ENCODE measurements at places on chromosomes 1 and 21.

GRCh38 chr1:119083479-119083878, 57.0 kb downstream of the WARS2 start:
- no peak for DNase-seq

GRCh38 chr1:18332576-18332975, 148.2 kb upstream of the KLHDC7A start:
- no peak for DNase-seq

DNA sequence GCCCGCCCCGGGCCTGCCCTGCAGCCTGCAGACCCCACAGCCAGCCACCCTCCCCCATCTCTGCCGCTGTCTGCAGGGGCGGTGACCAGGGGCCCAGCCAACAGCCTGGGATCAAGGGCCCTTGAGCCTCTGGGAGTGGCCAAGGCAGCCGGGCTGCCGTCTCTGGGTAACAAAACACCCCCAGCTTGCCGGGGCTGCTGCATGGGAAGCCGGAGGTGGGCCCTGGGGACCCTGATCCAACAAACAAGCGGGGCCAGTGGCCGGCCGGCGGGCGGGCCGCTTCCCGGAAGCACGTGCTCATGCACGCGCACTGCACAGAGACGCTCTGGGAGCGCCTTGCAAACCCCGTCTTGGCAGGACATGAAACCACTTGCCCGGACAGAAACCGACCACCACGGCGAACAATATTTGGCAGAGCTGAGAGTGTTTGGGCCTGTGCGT, 13.2 kb downstream of the MEGF6 start:
- no peak for DNase-seq

- DNase-seq: no peak
Measured at GRCh38 chr21:34128674-34129038, 55.3 kb downstream of the MRPS6 start.

GRCh38 chr1:93323185-93323820, 22.4 kb upstream of the DR1 start:
- DNase-seq: no peak

- no peak for DNase-seq
Measured at GRCh38 chr21:34354836-34355235, 9.0 kb upstream of the KCNE2 start.

GRCh38 chr1:154628121-154628405, 20.1 kb upstream of the ADAR start:
- DNase-seq: no peak

GRCh38 chr21:44083631-44084291, 23.4 kb upstream of the PWP2 start:
- DNase-seq: peak; percentile 62

DNA sequence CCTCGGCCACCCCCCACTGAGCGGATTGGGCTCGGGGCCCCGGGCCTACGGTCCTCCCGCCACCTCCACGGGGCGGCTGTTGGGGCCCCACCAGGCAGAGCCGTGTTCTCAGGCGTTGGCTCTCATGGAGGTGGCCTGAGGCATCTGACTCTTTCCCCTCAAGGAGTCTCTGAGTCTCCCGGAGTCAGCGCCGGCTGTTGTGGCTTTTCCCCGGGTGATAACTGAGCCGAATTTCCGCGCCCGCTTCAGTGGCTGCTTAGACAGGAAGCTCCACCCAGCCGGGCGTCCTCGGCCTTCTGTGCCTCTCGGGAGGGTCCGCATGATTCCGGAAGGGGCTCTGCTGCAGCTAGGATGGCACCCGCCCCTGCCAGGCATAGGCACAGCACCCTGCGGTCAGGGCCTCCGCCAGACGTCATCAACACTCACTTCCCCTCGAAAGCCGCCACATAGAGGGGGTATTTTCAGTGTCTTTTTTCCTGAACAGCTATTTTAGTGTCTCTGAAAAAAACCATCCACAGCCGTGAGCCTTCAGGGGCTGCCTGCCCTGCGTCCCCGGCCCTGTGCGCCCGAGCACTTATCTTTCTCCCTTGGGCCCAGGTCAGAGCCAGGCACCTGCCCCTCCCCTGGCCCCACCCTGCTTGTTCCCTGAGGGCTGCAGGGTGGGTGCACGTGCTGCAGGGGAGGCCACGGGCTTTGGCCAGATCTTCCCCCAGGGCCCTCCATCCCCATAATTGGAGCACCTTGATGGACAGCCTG, 72.9 kb downstream of the SKI start:
- DNase-seq: peak; percentile 92

GRCh38 chr1:52767596-52768280, 41.5 kb downstream of the ZYG11B start:
- DNase-seq: no peak

DNA sequence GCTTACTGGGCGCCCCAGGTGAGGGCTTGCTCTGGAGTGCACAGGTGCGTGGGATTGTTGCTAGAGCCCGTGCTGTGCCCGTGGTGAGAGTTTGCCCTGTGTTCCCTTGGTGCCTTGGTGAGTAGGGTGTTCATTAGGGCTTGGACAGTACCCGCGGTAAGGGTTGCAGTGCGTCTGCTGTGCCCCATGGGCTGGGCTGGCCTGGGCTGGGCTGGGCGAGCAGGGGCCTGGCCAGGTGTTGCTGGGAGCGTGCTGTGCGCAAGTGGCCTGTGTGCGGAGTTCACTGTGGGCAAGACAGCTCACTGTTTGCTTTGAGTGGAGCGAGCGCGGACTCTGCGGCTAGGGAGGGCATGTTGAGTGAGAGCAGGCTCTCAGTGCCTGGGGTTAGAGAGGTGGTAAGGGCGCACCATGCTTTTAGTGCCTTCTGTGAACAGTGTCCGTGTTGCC, 725 bp downstream of the CR1L start:
- DNase-seq: no peak

GRCh38 chr1:34858901-34859445, 576 bp downstream of the SMIM12 start:
- DNase-seq: peak; percentile 52

DNA sequence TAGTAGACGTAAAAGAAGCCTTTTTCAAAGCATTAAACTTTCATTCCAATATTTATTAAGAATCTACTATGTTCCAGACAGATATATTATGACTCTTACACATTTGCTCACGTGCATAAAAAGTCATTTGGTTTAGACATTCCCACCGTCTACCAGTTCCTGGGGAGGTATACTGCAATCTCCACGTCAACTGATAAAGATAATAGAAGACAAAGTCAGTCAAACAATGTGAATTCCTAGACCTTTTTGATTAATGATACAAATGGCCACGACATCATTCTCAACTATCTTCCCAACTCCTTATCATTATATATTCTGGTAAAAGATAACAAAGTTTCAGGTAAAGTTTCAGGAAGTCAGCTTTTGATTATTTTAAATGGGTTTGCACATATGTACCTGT, 69.0 kb downstream of the SIPA1L2 start:
- no peak for DNase-seq

- DNase-seq: no peak
Measured at GRCh38 chr1:246008363-246008831, 498.7 kb downstream of the SMYD3 start.

DNA sequence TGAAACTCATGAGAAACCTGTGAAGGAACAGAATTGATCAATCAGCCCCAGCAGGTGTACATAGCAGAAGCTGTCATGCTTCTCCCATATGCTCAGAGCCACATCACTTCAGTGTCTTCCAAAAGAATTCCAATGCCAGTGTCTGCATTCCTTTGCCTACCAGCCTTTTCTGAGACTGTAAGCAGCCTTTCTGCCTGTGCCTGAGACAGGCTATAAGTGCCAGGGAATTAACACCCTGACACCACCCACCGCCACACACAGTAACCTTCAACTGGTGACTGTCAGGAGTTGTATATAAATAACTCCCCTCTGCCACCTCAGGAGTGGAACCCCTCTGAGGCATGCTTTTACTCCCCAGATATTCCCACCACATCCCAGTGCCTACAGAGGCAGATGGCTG, 38.1 kb upstream of the SLAMF9 start:
- DNase-seq: no peak

- DNase-seq: no peak
Measured at GRCh38 chr1:100627054-100627716, 89.2 kb downstream of the GPR88 start.

- no peak for DNase-seq
Measured at GRCh38 chr21:45381036-45381787, 23.8 kb upstream of the COL18A1 start.

GRCh38 chr1:91450260-91450659, 45.6 kb upstream of the HFM1 start:
- DNase-seq: no peak

GRCh38 chr1:65141394-65141793, 6.6 kb upstream of the AK4 start:
- no peak for DNase-seq

- no peak for DNase-seq
Measured at GRCh38 chr21:42688841-42689371, 35.5 kb downstream of the PDE9A start.

DNA sequence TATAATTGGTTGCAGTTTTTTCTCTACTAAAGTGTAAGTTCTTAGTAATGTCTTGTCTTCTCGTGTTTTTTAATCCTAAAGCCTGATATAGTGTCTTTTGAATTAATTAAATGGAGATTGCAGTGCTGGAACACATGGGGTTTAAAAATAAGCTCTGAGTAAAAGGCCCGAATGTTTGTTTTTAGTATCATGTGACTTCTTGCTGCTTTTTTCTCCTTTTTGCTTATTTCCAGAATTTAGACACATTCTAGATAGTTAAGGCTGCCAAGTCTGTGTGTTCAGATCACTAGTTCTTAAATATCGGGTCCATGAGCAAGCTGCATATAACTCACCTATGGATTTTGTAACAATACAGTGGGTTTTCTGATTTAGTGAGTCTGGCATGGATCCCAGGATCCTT, 27.5 kb downstream of the KCTD3 start:
- no peak for DNase-seq

DNA sequence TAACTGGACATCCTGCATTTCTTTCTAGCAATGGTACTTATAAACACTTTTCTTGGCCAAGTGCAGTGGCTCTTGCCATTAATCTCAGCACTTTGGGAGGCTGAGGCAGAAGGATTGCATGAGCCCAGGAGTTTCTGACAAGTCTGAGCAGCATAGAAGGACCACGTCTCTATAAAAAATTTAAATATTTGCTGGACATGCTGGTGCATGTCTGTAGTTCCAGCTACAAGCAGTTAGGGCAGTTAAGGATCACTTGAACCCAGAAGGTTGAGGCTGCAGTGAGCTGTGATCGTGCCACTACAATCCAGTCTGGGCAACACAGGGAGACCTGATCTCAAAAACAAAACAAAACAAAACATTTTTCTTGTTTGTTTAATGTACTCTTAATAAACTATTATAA, 434.0 kb downstream of the PLA2G4A start:
- no peak for DNase-seq

GRCh38 chr1:205236526-205236925, 8.8 kb downstream of the TMCC2 start:
- DNase-seq: no peak

DNA sequence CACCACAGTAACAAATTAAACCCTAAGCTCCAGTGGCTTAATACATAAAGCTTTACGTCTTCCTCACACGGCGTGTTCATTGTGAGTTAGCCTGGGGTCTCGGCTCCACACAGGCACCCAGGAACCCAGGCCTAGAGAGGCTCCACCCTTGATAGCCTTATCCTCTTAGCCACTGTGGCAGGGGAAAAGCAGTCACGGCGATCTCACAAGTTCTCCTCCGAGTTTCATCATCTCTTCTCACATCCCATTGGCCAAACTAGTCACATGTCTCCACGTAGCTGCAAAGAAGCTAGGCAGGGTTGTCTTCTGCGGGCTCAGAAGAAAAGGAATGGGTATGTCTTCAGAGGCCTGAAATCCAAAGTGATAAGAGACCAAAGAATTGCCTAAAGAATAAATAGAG, 122.3 kb upstream of the GRIK3 start:
- DNase-seq: no peak

DNA sequence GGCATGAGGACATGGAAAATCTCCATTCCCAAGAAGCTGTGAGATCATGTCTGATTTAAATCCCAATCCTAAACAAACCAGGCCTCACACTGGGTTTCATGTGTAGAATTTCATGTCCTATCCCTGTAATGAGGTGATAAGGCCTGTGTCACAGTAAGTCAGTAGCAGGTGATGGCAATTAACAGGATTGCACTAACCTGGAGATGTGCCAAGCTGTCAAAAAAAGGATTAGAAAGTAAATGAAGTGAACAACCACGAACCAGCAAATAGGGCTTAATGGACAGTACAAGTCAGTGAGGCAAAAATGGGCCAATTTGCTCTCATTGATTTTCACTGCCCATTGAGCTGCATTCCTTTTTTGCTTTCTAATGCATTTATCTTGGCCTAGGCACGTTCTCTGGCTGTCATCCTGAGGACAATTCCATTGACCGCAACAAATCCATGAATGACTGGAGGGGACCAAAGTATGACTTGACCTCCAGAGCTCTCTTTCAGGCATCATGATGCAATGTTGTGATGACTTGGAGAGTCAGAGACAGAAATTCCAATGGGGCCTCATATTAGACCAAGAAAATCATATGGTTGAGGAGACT, 673.6 kb upstream of the ADGRL2 start:
- DNase-seq: no peak

- DNase-seq: no peak
Measured at GRCh38 chr1:198978523-198978922, 339.7 kb downstream of the PTPRC start.

- DNase-seq: no peak
Measured at GRCh38 chr1:180116964-180117763, 37.5 kb upstream of the QSOX1 start.

GRCh38 chr1:151846686-151847237, 6.8 kb downstream of the THEM5 start:
- peak; percentile 37 for DNase-seq

DNA sequence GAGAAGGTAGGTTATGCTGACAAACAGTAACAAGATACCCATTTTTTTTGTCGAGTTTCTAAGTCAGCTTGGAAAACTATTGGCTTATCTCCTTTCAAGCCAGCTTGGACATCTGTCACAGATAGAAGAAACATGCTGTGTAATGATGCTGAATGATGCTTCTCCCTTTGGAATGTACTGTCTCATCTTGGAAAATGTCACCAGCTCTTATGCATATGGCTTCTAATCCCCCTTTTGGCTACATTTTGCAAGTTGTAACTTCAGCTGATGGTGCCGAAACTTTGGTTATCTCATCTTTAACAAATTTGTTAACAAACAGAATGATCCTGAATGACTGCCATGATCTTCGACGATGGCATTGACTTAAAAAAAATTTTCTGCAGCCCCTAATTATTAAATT, 68.8 kb upstream of the ST6GALNAC3 start:
- DNase-seq: no peak

DNA sequence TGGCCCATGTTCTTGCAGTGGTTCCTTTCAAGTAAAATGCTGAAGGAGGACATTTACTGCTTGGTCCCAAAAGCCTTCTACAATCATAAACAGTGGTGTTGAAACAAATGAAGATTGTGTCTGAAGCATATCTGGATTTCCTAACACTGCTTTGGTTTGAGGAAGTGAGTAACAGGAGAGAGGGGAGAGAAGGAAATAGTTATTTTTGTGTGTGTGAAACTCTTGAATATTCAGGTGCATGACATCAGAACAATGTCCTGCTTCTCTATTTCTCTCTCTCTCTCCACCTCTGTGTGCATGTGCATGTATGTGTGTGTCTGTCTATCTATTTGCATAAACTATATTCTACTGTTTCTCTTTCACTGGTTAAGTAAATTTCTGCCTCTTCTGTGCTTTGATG, 61.4 kb upstream of the TNFSF18 start:
- no peak for DNase-seq
